Ovary (tissue), 10 donors: ENCODE measurements at places on chromosomes 2 and 18. TPM values are rescaled to one million over a fixed set of nuclear protein-coding genes. Genes with fewer than 3 reads are reported as not detected.
A peak's percentile ranks its signal among the peaks of the same experiment; 100 is the strongest.

The L3MBTL4 gene
- 49.9 TPM for total RNA-seq

The CSRNP3 gene
- total RNA-seq: 4.3 TPM

The FAM228A gene
- 2.5 TPM for total RNA-seq

The SKOR2 gene
- not detected for total RNA-seq

The UGT1A5 gene
- not detected for total RNA-seq

The ANKRD30BL gene
- 1.1 TPM for total RNA-seq

The UGT1A4 gene
- total RNA-seq: not detected

The ASB3 gene
- 19.0 TPM for total RNA-seq

The TMEM214 gene
- 73.9 TPM for total RNA-seq

The TRPM8 gene
- total RNA-seq: not detected

The DYNAP gene
- total RNA-seq: not detected

DNA sequence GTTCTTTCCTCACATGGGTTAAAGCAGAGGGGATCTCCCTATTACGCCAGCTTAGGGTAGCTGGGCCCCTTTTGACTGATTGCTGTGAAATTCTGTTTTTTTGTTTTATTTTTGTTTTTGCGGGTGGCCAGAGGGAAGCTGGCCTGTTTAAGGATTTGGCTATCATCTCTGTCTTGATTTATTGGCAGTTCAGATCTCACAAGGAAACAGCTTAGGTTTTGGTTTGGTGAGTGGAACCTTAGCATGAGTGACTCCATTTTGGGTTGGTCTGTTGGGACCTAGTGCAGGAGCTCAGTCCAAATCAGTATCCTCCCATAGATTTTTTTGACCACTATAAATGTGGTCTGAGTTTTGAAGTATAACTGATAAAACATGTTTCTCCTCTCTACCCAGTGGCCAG, 25.6 kb upstream of the NTSR2 start:
- DNase-seq: no peak

- DNase-seq: no peak
Observed at GRCh38 chr18:74334242-74334893, 18.7 kb downstream of the C18orf63 start.

DNA sequence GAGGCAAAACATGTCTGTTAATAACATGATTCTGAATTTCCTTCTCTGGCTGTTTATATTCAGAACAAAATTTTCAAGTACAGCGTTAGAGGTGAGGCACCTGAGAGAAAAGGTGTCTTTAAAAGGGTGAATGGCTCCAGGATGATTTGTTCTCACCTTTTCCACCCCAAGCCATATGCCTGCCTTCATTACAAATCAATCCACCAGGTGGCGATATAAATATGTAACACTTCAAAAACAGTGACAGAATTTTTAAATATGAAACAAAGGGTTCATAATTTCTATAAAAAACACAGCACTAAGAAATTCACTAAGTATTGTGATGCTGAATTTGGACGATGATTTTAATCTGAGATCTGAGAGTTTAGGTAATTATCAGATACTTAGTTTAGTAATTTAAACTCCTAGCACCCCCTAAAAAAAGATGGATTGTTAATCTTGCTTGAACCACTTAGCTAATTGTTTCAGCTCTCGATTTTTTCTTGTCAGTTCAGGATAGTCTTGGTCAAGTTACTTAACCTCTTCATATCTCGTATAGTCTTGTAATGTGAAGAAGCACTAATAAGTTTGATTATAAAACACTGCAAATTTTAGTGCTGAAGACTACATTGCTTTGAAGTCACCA, 528.8 kb downstream of the CPS1 start:
- DNase-seq: no peak

DNA sequence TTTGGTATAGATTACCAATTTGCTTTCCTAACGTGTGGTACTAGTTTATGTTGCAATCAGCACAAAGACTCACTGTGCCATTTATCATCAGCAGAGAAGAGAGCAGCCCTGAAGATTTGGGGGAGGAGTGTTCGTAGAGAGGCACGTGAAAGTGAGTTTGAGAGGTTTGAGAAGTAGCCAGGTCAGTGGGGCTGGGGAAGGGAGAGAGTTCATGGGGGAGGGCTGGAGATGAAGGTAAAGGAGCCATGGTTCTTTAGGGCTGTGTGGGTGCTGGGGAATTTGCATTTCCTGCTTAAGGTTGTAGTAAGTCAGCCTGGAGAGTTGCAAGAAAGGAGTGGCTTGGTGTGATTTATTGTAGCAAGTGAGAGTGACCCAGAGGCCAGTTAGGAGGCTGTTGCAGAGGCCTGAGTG, 172.1 kb downstream of the NEDD4L start:
- DNase-seq: no peak

GRCh38 chr2:240466579-240467148, 31.2 kb downstream of the GPC1 start:
- DNase-seq: peak; percentile 20

GRCh38 chr2:147808520-147808919, 36.3 kb upstream of the ACVR2A start:
- DNase-seq: no peak

- DNase-seq: peak; percentile 100
Observed at GRCh38 chr2:85772019-85772745, 18.4 kb downstream of the ATOH8 start.

DNA sequence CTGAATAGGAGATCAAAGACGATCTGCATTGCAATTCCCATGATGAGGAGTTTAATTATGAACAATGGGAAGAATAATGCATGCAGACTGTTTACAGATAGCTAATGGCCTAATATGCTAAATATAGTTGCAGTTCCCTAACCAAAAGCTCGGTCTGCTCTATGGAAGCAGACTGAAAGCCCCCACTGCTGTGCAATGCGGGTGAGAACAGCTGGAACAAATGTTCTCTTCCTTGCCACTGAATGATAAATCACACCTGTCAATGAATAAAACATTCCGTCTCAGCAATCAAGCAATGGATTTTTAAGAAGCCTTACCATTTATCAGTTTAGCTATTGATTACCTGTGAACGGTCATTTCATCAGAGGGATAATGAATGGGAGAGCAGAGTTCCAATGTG, 704.5 kb upstream of the RAB6C start:
- no peak for DNase-seq

DNA sequence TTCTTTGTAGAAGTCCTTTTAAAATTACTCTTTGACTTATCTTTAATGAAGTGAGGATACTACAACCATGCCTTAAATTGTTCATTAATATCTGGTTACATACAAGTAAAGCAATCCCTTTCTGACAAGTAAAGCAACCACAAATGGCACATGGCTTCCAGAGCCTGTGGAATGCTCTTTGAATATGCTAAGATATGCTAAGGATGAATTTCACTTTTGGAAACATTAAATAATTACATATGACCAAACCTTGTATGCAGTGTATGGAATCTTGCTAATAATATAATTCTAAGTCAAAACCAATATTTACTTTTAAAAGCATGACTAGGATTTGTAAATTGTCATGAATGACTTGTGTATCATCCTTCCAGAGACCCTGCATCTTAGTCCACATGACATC, 1711.2 kb upstream of the CELF4 start:
- no peak for DNase-seq

DNA sequence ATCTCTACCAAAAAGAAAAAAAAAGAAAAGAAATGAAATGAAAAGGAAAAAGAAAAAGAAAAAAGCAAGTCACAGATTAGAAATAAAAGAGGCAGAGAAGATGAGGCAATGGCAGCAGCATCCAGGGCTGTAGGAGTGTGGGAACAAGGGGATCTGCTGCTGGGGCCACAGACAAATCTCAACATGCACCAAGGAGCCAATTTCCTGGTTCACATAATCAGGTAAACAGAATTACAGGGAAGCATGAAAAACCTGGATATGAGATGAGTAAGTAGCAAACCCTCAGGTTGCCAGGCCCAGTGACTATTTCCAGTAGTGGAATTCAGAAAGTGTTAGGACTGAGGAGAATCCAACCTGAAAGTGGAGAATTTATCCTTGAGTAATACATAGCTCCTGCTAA, 77.4 kb upstream of the ARHGAP28 start:
- no peak for DNase-seq

- no peak for DNase-seq
Observed at GRCh38 chr2:222430681-222431080, 6.3 kb downstream of the SGPP2 start.

DNA sequence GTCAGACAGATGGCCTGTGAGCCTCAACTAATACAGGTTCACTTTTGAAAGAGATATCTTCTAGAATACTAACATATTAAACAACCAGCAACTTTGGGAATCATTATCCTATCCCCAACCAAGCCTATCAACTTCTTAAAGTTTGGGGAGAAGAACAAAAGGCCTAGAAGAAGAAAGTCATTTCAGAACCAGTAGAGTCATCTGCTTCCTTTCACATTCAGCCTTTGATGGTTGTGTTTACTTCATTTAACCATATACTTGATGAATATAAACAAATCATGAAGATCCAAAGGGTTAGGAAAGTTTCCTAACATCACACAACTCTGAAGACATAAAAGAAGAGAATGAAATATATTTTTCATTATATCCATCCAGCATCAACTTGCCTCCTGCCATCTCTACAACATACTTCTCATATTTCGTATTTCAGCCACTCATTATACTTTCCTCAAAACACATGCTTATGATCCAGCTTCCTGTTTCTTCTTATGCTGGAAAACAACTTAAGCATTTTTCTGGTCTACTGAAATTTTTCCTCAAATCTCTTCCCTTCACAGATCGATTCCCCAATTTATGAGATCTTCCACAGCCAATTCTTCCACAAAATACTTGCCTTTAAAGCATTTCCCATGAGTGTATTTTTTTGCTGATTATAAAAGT, 114.3 kb downstream of the CACNB4 start:
- DNase-seq: no peak

DNA sequence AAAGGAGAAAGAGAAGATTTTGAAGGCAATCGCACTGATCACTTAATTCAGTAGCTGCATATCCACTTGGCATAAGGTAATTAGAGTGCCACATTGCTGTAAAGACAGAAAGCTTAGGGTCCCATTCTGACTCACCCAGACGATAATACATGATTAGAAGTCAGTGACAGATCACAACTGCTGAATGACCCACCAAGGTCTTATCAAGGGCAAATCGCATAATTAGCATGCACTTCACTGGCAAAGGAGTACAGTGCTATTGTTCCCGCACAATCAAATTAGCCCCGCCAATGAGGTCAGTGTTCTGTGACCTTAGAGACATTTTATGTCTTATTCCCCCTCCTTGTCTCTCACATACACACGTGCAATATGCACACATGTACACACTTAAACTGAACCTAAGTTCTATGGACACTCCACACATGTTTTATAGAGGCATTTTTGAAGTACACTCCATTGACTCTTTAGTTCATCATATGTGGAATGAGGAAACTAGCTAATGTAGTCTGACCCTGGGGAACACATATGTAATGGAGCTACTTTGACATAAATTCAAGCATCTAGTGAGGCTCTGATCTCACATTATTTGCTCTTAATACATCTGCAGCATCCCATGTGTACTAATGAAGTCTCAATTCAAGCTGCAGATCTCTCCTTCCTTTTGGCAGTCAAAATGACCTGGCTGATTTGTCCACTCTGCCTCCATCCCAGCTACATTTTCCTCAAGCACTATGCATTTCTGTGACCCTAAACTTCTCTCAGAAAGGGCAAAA, 673.8 kb upstream of the FANCL start:
- no peak for DNase-seq

DNA sequence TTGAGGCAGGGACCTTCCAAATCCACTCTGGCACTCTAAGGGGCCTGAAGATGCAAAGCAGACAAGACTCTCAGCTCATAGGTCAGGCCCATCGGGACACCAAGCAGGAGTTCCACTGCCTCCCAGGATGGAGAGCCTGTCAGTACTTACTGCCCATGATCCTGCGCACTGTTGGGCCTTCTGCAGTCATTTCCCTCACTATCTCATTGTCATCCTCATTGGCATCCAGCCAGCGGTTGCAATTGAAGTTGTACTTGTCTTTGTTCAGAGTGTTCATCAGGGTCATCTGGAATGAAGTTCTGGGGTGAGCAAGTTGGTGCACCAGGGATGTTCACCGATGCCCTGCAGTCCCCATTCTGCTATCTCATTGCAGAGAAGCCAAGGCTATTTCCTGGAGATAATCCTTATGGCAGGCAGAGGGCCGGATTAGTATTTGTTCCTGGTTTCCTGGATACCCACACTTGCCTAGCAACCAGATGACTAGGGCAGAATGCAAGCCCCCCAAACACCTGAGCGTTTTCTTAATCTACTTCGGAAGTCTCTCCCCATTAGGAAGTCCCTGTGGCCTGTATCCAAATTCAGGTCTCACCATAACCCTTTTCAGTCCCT, 65.1 kb downstream of the LOXHD1 start:
- no peak for DNase-seq

DNA sequence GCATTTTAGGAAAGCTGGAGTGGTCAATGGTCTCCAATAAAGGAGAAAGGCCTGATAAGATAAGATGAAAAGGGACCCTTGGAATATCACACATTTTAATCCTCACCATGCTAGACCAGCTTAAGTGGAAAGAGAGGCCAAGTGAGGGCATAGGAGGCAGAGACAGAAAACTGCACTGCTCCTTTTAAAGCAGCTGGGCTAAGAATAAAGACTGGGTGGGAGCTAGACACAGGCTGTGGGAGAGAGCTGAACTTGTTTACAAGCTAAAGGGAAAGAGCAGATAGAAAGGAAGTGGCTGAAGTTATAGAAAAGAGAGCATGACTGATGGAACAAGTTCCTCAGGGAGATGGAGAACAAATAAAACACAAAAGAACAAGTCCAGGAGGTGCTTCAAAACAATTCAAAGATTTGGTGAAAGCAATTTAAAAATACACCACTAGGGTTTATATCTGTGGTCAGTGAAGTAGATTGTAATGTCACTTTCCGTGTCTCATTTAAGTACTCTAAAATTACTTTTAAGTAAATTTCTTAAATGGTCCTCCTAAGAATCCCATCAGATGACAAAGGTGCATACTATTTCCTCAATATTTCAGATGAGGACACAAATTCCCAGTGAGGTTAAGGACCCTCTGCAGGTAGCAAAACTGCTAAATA, 7.5 kb downstream of the COL5A2 start:
- no peak for DNase-seq

DNA sequence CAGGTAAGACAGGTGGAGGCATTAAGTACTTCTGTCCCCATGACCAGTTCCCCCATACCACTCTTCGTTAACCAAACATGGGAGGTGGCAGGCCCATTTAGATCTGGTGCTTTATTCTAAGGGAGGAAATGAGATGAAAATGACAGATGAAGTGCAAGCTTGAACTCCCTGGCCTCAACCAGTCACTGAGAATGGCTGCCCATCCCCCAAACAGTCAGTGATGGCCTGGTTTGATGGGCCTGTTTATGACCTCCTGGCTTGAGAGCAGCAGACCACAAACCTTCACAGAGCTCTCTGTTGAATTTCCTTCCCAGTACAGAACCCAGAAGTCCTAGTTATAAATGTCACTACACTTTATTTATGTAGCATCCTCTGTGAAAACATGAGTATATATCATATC, 31.1 kb downstream of the EPAS1 start:
- DNase-seq: no peak

- DNase-seq: no peak
Observed at GRCh38 chr18:5195656-5196055, 1.4 kb downstream of the AKAIN1 start.

- no peak for DNase-seq
Observed at GRCh38 chr2:29864988-29865387, 56.4 kb downstream of the ALK start.
